ENCODE measurements at places on chromosomes 2 and 18.

DNA sequence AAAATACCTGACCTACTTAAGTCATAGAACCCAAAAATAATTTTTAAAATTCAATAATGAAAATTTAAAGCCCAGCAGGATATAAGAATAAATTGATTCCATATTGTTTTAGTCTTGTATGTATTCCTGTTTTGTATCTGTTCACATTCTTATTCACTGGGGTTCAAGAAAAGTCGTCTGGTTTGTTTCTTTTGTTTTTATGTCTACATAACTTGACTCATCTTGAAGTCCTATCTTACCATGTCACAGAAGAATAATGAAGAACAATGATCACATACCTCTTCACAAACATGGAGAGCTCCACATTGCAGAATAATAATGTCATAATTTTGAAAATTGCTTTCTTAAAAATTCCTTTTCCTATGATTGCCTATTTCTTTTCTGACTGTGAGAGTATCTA lies 43.4 kb upstream of the LRP1B start:
- DNase-seq, result no peak

GRCh38 chr18:44246001-44246400 lies 434.7 kb upstream of the SETBP1 start:
- DNase-seq, result no peak

DNA sequence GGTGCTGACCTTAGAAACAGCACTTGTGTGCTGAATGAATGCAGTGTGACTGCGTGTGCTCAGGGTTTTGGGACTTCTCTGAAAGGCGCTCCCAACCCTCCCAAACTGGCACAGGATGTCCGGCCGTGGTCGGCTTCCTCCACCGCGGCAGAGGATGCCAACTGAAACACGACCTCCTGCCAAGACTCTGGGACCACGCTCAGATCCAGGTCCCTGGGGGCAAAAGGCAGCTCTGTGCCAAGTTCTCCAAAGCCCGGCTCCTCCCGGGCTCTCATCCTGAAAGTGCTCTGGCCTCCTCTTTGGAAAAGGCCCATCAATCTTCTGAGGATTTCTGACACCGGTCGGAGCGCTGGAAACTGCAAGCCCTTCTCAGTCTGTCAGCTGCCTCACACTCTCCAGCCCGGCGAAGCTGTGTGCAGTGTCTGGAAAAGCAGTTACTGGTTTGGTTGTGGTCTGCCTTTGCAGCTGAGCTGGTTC lies 32.3 kb upstream of the ZBTB7C start:
- DNase-seq, result no peak

- peak; percentile 55 for DNase-seq
These were observed 39.1 kb upstream of the FAM136A start for GRCh38 chr2:70340761-70341476.

GRCh38 chr2:44934038-44934982 lies 7.2 kb upstream of the SIX3 start:
- no peak for DNase-seq

DNA sequence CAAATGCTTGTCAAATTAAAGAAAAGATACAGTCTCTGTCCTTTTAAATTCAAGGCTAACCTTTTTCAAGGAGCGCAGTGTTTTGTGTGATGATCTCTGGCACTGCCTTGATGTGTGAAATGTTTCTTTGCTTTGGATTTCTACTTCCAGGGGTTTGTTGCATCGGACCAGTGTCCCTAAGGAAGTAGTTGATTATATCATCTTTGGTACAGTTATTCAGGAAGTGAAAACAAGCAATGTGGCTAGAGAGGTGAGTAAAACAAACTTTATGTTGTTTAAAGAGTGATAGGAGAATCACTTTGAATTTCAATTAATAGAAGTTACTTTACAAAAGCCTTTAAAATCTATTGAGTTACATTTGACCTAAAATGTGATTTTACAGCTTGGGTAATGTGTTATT lies 28.8 kb downstream of the HADHB start:
- DNase-seq, result no peak

DNA sequence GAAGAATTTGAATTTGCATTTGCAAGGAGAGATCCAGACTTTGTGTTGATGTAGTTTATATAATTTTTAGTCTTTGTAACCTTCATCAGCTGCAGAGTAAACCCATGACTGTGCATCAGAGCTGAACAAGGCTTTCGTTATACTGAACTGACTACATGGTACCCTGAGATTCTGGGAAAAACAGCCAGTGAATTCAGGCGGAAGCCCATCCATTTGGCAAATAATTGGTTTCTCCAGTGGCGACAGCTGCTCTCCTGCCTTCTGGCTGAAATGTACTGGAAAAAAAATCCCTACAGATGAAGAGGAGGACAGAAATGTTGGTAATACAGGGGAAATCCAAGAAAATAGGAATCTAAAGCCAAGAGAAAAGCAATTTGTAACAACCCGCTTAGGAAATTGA lies 657.5 kb upstream of the CDH7 start:
- no peak for DNase-seq

DNA sequence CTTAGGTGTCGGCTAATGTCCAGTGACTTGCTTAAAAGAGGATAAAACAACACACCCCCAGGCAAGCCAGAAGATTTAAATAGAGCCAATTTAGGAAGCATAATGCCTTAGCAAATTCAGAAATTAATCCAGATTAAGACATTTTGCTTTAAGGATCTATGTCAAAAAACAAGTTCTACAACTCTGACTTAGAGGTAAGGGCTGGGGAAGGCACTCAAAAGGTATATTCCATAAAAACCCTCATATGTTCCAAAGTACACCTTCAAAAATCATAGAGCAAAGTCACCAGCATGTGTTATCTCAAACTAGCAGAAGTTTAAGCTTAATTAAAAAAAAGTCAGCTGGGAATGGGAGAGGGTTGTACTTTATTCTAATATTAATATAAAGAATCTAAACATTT lies 206.4 kb downstream of the NOL4 start:
- no peak for DNase-seq

DNA sequence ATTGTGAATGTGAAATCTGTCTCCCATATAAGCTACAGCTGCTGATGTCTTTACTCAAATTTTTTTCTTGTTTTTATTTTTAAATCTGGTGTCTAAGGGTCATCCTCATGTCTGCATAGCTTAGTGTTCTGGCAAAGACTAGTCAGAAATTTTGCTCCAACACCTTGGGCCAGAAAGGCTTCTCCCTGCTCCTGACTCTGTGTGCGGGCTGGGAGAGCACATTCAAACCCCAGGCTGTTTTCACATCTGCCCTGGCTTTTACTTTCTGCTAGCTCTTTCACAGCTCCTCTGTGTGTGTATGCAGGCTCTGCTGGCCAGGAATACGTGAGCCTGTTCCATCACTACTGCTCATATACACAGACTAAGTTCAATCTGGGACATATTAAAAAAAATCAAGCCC lies 102.9 kb upstream of the RIOK3 start:
- no peak for DNase-seq

DNA sequence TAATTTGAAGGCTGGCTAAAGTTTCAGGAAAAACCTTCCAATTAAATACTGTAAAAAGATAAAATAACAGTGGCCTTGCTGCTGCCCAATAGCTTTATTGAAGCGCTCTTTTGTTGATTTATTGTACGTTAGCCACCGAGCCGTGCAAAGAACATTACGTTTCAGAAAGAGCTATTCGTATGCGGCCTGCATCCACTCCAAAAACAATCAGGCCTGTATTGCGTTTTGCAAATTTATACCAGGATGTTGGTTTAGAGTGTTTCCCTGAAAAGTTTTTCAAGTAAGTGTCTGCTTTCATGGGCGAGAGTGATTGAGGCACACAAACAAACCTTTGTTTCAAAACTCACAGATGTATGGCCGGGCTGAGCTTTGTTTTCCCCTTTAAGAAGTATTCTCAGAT lies 257.2 kb upstream of the SALL3 start:
- DNase-seq, result no peak

DNA sequence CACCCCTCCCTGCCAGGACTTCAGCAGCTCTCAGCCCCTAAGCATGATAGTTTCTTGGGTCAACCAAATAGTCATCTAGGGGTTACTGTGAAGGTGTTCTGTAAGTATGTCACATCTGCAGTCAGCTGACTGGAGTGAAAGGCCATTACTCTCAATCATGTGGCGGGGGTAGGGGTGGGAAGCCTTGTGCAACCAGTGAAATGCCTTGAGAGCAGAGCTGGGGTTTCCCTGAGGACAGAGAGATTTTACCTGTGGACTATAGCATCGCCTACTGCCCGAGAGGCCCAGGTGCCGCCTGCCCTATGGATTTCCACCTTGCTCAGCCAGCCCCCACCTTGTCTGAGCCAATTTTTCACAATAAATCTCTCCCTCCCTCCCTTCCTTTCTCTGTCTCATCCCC lies 20.9 kb upstream of the KLF11 start:
- DNase-seq, result no peak

DNA sequence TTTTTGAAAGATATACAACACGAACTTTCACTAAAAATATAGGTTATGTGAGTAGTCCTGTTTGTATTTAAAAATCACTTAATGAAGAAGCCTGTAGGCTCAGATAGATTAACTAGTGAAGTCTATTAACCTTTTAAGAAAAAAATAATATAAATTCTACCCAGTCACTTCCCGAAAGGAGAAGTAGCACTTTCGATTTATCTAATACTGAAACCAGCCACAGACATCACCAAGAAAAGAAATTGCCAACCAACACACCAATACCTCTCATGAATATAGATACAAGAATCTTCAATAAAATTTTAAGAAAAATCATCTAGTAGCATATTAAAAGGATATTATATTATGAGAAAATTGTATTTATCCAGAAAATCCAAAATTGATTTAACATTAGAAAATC lies 160.5 kb downstream of the GALNT13 start:
- no peak for DNase-seq

- no peak for DNase-seq
These were observed 209.2 kb downstream of the MGAT5 start for GRCh38 chr2:134462791-134463698.

- DNase-seq, result no peak
These were observed 31.3 kb downstream of the ACKR3 start for GRCh38 chr2:236600892-236601291.

- DNase-seq, result no peak
These were observed 174.7 kb downstream of the ACKR3 start for GRCh38 chr2:236744281-236744705.

All from iPS DF 6.9 (cell line).